ENCODE measurements at places on chromosomes 5 and 9. TPM values are rescaled to one million over a fixed set of nuclear protein-coding genes. Genes with fewer than 3 reads are reported as not detected.

Gene PNPLA7
- 1.6 TPM for total RNA-seq

DNA sequence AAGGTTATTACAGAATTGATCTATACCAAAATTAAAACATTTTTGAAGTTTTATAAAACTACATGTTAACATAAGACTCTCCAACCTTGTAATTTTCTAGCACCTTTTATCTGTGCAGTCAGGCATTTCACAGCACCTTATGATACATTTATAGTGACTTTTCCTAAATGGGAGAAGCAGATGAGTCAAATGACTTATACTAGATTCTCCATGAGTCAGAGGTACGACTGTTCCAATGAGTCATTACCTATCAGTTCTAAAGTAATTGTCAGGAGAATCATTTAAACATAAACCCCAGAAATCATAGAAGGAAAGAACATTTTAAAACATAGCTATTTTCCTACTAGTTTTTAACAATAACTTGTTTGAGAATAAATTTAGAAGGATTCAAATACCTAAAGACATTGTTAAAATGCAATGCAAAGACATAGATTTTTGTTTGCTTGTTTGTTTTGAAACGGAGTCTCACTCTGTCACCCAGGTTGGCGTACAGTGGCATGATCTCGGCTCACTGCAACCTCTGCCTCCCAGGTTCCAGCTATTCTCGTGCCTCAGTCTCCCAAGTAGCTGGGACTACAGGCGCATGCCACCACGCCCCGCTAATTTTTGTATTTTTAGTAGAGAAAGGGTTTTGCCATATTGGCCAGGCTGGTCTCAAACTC, 34.7 kb upstream of the DMXL1 start:
- peaks cover 3% of the 10 kb centered on the region for H3K4me1 ChIP-seq
- H3K27me3 ChIP-seq, result no peaks in the 10 kb centered on the region
- no peak overlapping the region for H3K27ac ChIP-seq
- H3K36me3 ChIP-seq, result no peaks in the 10 kb centered on the region

GRCh38 chr9:86893811-86894490, 53.4 kb downstream of the GAS1 start:
- peaks cover 4% of the 10 kb centered on the region for H3K4me1 ChIP-seq
- H3K27ac ChIP-seq, result peak overlapping the region; percentile 9
- no peaks in the 10 kb centered on the region for H3K27me3 ChIP-seq

- no peaks in the 10 kb centered on the region for H3K36me3 ChIP-seq
- no peaks in the 10 kb centered on the region for H3K4me1 ChIP-seq
- H3K27ac ChIP-seq, result no peak overlapping the region
- no peaks in the 10 kb centered on the region for H3K27me3 ChIP-seq
- H3K4me3 ChIP-seq, result no peak overlapping the region
- no peak for DNase-seq
These were observed 24.5 kb upstream of the GLRA1 start for GRCh38 chr5:151949113-151949512.

DNA sequence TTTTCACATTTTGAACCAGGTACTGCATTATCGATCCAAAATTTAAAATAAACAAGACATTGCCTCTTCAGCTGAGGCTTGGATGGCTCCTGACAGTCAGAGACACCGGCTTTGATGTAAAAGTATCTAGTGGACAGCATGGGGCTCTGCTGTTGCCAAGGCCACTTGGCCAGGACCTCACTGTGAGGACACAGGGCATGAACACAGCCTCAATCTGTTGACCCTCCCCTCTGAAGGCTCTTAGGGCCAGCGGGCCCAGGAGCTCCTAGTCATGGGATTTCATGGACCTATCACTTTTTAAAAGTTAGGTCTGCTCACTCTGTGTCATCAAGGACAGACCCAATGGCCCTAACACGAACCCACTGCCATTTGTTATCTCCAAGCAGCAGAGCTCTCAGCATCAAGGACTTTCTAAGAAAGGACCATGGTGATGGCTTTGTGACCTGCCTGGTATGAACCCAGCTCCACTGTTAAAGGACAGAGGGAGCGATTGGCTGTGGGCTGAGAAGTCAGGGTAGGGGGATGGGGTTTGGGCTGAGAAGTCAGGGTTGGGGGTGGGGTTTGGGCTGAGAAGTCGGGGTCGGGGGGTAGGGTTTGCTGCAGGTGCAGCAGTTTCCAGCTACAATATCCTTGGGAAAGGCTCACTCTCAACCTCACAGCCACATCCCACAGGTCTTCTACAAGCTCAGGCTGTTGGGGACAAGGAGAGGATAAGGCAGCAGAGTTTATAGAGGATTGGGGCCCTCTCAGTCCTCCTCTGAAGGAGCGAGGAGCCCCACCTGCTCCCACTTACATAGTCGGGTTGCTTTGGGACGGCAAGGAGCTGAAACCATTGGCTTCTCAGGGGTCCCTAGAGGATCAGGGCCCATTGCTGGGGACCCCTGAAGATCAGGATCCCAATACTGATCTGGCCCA, 146.8 kb downstream of the BARX1 start:
- no peaks in the 10 kb centered on the region for H3K36me3 ChIP-seq
- H3K4me1 ChIP-seq, result no peaks in the 10 kb centered on the region
- DNase-seq, result no peak
- H3K4me3 ChIP-seq, result no peak overlapping the region
- H3K27me3 ChIP-seq, result no peaks in the 10 kb centered on the region
- no peak overlapping the region for H3K27ac ChIP-seq

DNA sequence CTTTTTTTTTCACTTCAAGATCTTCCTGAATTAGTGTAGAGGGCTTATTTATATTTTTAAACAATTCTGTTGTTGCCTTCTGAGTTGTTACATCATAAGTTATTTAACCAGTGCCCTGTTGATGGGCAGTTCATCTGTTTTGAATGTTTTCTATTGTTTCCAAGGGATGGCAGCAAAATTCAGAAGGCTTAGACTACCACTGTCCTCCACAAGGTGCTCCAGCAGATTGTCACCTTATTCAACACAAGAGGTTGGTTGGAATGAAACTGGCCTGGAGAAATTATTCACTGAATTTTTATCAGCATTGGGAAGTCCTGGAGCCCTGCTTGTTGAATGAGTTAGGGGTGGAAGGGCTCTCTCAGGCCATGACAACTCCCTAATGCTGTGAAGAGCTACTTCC, 1.3 kb upstream of the KLHL9 start:
- no peak for DNase-seq
- H3K4me3 ChIP-seq, result no peak overlapping the region
- H3K36me3 ChIP-seq, result peaks cover 12% of the 10 kb centered on the region
- no peaks in the 10 kb centered on the region for H3K27me3 ChIP-seq
- no peak overlapping the region for H3K27ac ChIP-seq
